ENCODE measurements at places on chromosomes 16 and 17.

- no peak for DNase-seq
Observed at GRCh38 chr16:16937576-16937975, 533.2 kb downstream of the XYLT1 start.

- no peak for DNase-seq
Observed at GRCh38 chr17:7025245-7025644, 2.4 kb downstream of the BCL6B start.

- no peak for DNase-seq
Observed at GRCh38 chr17:72976971-72977770, 115.3 kb downstream of the SLC39A11 start.

- DNase-seq, result no peak
Observed at GRCh38 chr16:4513881-4514280, 24.7 kb downstream of the CDIP1 start.

DNA sequence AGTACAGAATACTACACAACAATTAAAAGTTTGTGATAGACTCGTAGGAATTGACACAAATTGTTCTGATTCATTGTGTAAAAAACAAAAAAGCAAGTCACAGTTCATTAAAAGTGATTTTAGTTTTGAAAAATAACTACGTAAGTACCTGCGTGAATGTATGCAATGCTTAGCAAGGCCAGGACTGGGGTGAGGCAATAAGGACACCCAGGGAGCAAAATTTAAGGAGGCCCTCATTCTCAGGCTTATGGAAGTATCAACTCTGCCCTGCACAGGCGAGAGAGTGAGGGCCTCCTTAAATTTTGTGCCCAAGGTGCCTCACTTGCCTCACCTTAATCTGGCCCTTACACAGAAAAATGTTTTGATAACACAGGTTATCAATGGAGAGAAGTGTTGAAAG, 31.4 kb downstream of the NOG start:
- no peak for DNase-seq

DNA sequence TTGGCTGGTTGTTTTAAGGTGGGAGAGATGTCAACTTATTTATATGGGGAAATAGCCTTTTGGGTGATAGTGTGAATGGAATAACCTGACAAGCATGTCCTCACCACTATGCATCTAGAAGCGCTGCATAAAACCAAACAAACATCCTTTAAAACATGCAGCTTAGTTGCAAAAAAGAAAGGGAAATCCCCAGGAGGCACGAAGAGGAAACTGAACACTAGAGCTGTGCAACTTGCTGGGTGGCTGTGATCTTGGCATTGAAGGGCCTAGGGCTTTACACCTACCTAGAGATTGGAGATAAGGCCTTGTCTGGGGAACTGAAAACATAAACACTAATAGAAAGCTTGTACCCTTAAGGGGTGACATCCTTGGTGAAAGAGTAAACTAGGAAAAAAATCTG, 7.3 kb downstream of the C16orf54 start:
- peak; percentile 53 for DNase-seq

All from NAMALWA (cell line).